Activated CD8-positive, alpha-beta memory T cell treated with anti-CD3 and anti-CD28 coated beads for 1 hour (primary cell): ENCODE measurements at places on chromosomes 6 and 20.
A peak's percentile ranks its signal among the peaks of the same experiment; 100 is the strongest.

DNA sequence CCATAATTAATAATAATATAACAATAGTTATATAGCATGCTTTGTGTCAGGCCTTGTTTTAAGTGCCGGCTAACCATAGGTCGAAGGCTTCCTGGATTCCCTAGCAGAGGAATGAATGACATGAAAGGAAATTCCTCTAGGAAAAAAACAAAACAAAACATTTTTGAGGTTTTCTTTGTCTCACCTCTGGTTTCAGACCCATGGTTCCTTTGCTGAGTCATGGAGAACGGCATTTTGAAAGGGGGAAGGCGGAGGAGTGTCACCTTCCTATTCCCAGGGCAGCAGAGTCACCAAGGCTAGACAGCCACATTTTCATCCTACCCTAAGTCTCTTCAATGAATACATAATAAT is 25.3 kb upstream of the CCND3 start:
- DNase-seq: no peak

- DNase-seq: no peak
These were observed 21.5 kb upstream of the TMEM30A start for GRCh38 chr6:75306064-75306463.

- DNase-seq: no peak
These were observed 146.5 kb downstream of the EDN1 start for GRCh38 chr6:12436683-12437082.

- no peak for DNase-seq
These were observed 13.5 kb upstream of the TGM2 start for GRCh38 chr20:38178581-38178980.

GRCh38 chr20:11296951-11297350 is 620.7 kb upstream of the BTBD3 start:
- DNase-seq: no peak

GRCh38 chr6:31769684-31770371 is 7.3 kb downstream of the VWA7 start:
- peak; percentile 64 for DNase-seq

DNA sequence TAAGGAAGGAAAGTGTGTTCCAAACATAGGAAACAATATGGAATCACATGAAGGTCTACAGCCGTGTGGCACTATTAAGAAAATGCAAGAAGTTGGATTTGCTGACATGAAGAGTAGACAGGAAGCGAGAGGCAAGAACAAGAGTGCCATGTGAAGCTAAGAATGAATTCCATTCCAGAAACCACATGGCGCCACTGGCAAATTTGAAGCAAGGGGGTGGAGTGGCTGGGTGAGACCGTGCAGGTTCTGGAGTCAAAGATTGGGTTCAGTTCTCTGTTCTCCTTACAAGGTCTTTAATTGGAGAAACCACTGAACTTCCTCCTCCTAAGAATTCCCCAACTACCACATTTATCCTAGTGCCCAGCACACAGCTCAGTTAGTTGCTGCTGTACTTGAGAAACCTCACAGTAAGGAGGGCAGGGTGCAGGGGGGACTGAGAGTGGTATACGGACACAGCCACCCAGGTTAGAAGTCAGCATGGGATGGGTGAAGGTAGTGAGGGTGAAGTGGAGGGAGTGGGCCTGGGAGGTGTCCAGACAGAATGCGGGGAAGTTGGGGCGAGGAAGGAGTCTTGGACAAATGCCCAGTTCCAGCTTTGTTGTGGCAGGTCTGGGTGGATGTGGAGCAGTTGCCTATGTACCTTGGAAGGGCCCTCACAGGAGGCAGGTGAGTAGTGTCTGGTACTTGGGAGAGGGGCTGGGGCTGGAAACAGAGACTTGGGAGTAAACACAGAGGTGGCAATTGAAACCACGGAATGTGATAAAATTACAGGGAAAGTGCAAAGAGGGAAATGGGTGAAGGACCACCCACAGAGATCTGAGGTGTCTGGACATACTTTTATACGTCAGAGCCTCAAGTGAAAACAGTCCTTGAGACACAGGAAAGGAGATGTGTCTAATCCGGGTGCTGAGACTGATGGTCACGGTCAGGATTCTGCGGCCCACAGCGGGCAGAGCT is 14.3 kb downstream of the LYRM4 start:
- DNase-seq: no peak

DNA sequence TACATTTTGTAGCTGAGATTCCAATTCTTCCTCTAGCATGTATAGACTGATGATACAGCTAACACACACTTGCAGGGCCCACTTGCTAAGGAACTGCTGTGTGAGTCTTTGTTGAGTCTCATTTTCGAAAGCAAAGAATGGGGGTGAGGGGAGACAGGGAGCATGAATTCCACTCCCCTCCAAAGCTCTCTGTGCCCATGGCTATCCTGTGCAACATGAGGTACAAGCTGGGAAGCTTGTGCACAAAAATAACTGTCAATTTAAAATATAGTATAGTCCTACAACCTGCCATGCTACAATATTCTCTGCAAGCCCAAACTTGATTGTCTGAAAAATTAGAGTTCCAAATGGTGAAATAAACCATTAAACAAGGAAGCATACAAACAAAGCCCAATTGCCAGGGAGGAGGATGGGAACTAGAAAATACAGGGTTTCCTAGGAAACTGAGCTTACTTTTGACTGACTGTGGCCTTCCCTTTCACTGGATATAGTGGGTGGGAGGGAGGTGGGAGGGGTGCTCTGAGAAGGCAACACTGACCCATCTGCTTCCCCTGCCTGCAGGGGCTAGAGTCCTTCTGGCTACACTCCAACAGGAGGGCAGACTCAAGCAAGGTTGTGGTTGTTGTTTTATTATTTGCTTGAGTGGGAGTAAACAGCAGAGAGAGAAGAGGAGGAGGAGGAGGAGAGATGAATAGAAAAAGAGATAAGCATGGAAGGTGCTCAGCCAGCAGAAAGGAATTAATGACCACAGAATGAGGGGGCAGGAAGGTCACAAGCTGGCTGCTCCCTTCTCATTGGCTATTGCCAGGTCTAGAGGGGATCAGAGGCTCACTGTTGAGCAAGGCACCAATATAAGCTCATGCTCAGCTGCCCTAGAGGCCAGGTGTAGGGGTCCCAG is 84.6 kb downstream of the FYN start:
- no peak for DNase-seq

GRCh38 chr20:32914031-32914430 is 55.3 kb downstream of the EFCAB8 start:
- no peak for DNase-seq

DNA sequence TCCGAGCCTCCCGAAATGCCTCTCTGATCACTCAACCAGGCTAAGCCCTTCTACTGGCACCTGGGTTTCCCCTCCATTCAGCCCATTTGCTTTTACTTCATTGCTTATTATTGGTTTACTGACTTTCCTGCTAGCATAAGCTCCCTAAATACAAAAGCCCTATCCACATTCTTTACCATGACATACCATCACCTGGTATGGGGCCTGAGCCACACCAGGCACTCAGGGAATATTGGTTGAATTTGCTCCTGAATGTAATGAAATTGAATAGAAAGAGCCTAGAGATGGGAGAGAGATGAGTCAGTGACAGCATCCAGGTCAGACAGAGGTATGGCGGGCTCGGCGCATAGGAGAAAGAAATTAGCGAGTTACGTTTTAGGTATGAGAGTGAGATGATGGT is 120.0 kb downstream of the CD164 start:
- DNase-seq: no peak

- no peak for DNase-seq
These were observed 46.3 kb downstream of the CDYL start for GRCh38 chr6:4822476-4822875.

- DNase-seq: no peak
These were observed 30.6 kb downstream of the ARID1B start for GRCh38 chr6:156807795-156808194.

- no peak for DNase-seq
These were observed 99.3 kb downstream of the TTLL2 start for GRCh38 chr6:167424060-167424673.

DNA sequence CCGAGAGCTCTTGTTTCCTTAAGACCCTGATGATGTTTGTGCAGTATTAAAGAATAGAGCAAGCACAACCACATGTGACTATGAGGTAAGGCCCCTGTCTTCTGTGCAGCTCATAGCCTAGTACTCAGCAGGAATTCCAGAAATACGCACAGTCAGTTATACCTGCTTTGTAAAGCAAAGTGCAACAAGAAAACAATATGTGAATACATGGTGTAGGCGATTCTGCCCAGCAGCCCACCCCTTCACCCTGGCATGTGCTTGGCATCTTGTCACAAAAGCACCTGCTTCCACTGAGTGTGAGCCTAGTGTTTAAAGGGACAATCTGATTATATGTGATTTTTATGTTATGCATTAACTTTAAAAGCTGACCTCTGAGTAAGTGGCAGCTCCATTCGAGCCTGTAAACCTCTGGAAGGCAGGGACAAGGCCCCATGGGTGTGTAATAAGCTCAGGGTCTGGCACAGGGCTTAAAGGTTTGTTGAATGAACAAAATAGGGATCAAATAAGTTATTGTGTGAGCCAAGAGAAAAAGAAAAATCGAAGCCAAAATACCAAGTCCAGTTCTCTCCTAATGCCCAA is 148.7 kb downstream of the DOK5 start:
- DNase-seq: no peak

DNA sequence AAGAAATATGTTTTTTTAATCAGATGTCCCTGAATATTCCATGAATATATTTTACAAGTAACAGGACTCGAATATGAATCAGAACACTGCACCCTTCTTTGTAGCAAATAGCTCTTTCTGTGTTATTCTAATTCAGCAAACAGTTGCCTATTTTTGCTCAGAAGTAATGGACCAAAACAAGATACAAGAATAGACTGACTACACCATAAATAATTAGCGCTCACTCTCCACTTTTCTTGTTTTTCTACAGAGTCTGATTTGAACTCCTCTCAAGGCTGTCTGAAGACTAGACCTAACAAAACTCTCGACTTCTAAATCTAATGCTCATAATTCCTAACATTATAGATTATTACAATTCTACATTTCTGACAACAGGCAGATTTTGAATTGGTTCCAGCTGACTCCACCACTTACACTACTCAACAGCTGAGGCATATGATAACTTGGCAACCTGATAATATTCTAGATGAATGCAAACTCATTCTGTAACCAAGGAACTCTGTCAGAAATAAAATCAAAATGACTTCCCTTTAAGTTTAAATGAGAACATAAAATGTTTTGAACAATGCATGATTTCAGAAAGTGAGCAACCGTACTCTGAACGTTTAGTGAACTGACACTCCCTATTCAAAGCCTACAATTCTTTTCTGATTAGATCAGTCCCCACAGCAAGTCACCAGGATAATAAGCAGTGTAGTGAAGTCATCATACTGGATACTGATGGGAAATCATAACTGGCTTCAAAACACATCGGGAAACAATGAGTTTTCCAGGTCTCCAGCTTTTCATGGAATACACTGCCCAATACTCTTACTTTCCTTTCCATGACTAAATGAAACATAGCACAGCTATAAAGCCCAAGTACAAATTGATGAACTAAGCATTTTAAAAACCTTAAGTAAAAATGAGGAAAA is 114.2 kb upstream of the BEND6 start:
- DNase-seq: no peak

- no peak for DNase-seq
These were observed 5.9 kb downstream of the DLL1 start for GRCh38 chr6:170284866-170285469.

DNA sequence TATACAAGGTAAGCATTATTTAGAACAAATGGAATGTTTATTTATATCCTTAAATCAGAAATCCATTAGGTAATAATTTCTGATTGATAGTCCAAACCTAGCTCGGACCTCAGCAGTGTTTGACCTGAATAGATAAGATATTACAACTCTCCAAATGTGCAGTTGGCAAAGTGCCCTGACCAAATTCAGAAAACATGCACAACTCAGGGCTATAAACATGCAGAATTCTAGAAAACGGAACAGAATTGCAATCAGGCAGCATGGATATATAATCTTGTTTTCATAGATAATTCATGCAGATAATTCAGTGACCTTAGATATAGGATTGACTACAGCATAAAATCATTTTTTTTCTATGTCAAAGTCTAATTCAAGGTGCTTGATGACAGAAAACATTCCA is 626.6 kb upstream of the CITED2 start:
- no peak for DNase-seq

DNA sequence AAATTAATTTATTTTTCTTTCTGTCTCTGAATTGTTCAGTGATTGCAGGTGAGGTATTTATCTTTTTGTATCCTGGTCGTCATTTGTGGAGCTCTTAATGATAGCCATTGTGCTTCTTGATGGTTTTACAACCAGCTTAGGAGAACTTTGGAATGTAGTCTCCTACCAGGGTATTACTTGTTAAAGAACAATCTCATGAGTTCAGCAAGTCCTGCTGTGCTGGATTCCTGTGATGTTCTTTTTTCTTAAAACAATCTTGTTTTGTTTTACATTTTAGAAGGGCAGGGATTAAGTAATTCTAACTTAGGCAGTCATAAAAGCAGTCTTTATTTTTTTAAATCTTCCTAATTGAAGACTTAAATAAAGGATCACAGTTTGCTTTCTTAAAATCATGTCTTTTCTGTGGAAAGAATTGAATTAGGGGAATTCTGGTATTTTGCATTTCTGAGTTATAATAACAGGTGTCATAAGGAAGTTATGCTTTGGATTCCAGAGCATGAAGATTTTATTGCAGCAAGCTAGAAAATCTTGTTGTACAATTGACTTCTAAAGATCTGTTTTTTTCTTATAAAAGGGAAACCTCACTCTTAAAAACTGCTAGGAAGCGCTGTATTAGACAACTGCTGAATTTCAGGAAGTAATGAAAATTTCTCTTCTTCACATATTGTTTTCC is 23.7 kb downstream of the RIOK1 start:
- no peak for DNase-seq

GRCh38 chr20:3659492-3660261 is 3.5 kb downstream of the GFRA4 start:
- no peak for DNase-seq

DNA sequence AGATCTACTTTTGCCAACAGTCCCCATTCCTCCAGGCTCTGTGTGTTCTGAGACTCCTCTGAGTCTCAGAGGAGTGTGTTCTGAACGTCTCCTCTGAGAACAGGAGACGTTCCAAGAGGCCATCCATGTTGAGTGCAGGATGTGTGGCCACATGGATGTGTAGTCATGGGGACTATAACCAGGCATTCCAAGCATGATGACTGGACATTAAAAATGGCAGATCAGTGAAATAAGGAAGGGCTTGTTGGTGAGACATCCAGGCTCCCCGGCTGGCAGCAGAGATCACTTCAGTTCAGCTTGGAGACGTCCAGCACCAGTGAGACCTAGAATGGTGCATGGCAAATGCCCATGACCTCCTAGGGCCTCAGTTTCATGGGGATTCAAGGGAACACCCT is 34.3 kb upstream of the POU5F1 start:
- DNase-seq: no peak

- DNase-seq: no peak
These were observed 43.9 kb upstream of the EEF1A1 start for GRCh38 chr6:73564578-73565345.

DNA sequence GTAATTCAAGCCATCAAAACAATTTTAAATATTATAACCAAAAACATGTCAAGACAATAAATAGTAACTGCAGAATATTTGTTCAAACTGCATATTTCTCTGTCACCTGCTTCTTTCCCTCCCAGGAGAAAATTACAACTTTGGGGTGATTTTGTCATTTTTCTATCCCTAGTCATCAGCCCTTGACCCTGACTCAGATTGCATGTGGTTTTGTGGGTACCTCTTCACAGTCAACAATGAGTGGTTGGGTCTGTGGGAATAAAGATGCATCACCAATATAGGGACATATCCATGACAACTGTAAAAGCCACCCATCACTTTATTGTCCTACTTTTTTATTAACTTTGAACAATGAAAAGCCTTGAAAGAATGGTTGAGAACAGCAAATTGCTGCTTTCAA is 7.3 kb downstream of the COL10A1 start:
- no peak for DNase-seq

GRCh38 chr6:17484201-17484849 is 90.9 kb downstream of the CAP2 start:
- no peak for DNase-seq

GRCh38 chr6:134826889-134827737 is 122.8 kb downstream of the ALDH8A1 start:
- no peak for DNase-seq
